C1 segment of cervical spinal cord (tissue), 14 donors: ENCODE measurements at places on chromosomes 2 and 18.
A peak's percentile ranks its signal among the peaks of the same experiment; 100 is the strongest.

GRCh38 chr2:197915548-197916265, 111.3 kb downstream of the PLCL1 start:
- no peak for DNase-seq

DNA sequence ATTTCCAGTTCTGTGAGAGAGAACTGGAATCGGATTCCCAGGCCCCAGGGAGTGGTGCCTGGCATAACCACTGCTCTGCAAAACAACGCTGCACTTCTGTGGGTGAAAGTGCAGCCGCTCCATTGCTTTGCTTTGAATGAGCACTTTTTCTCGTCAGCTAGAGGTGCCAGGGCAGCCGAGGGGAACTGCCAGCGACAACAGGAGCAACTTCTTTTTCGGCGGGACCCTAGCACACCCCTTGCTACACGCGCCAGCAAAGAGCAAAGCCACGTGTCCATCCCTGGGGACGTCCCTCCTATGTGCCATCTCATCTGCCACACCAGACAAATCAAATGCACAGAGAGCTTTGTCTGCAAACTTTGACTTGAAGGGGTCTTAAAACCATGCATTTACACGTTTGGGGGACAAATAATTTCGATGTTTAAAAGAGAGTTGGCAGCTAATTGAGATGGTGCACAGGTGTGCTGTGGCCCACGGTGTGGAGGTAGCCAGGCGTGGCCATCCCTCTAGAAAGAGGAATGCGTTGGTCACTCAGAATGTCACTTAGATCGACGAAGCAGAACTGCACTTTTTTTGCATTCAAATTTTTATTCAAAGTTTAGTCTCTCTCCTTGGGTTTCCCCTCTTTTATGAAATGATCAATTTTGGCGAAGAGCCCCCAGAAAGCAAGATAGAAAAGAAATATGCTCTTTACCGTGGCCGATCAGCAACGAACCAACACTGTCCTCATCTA, 151.8 kb downstream of the MBP start:
- no peak for DNase-seq

DNA sequence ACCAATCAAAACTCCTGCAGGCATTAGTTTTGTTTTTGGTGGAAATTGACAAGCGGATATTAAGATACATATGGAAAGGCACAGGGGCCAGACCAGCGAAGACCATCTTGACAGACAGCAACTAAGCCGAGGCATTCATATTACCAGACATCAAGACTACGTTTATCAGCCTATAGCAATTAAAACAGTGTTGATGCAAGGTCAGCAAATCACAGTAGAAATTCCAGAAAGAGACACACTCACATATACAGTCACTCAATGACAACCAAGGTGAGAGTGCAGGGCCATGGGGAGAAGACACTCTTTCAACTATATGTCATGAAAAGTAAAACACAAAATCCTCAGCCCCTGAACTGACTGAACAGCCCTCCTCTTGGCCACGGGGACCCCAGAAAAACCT, 164.6 kb downstream of the TPO start:
- DNase-seq: no peak

DNA sequence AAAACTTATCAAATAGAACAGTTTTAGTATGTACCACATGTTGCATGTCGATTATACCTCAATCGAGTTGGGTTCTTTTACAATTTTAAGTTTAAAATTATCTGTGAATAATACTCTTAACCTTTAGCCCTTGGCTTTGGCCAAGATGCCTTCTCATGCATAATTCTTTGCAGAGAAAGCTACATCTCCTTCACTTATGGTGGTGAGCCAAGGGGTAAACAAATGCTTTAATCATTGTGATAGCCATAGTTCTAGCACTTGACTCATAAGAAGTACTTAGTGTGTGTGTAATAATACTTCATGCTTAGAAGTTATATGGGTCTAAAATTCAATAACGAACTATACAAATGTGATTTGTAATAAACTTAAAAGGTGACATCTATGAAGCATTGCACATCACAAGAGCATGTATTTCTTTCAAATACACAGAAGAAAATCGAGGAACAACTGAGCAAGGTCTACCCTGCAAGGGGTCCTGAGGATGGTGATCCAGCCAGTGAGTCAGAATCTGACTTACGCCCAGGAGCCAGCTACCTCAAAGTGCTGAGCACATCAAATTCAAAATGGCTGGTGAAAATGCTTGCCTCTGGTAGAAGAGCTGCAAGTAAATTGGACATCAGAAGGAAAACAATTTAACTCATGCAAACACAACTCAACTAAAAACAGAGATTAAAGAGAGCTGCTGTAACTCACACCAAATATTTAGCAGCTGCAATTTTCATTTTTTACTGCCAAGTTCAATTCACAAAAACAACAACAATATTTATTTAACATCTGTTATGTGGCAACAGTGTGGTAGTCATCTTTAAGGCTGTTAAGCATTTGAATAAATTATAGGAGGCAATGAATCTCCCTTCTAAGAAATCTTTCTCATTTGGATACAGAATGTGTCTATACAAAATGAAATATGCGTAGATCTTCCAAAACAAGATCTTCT, 23.8 kb upstream of the TTC39C start:
- no peak for DNase-seq

- DNase-seq: no peak
These were observed 13.9 kb downstream of the ADAM23 start for GRCh38 chr2:206457188-206457634.

GRCh38 chr2:74908748-74909444, 49.5 kb upstream of the POLE4 start:
- DNase-seq: no peak

DNA sequence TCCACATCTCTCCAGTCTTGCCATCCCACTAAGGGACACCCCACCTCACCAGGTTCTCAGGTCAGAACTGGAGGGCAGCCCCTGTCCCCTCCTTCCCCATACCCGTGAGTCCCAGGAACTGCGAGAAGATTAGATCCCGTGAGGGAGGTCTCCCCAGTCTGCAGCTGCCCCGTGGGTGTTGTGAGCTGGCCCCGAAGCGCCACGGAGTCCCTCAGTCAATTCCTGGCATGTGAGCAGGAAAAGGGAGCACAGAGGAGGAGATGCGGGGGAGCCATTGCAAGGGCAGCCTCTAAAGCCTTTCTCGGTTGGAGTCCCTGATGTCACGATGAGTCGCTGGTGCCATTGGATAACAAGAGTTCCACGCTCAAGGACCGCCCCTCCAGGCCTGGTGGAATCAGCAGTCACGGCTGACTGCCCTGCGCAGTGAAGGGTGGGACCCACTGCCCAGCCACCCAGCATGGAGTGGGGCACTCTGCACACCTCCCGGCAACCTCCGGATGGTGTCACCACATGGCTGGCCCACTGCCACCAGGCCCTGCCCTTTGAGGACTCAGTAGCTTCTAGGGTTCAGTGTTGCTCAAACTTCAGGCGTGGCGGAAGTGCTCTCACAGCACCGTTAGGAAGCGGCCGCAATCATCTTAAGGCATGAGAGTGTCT, 434.9 kb upstream of the MYT1L start:
- no peak for DNase-seq

DNA sequence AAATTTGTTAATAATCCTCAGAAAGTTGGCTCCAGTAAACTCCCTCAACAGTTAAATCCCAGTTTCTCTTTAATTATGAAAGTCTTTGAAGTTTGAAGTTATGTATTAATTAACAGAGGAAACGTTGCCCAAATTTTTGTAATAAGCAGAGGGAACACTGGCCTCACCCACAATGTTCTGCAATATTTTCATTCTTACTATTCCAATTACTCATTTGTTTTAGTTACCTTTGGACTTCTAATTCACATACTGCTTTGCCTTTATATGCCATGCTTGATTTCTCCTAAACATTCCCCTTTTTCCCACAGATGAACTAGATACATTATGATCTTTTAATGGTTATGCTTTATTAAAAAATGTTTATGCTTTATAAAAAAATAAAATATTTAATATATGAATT, 61.3 kb downstream of the RELCH start:
- DNase-seq: no peak

GRCh38 chr2:26613241-26614215, 27.6 kb downstream of the CIB4 start:
- DNase-seq: no peak

GRCh38 chr18:43681661-43682060, 404.4 kb upstream of the SYT4 start:
- DNase-seq: no peak

DNA sequence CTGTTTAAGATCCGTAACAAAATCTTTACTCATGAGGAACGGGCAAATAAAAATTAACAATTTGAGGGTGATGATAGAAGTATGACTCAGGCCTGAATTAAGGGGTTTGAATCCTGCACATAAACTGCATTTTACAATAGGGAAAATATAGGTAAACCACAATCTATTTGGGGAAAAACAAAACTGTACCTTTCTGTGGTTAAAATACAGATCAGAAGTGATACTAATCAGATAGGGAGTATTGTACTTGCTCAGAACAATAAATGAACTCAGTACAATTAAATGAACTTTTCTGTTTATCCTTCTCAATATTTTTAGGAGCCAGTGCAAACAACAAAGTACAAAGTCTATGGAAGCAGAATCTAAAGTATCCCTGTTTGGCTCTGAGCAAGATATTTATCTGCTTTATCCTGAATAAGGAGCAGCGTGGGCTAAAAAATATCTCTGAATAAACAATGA, 287.3 kb downstream of the ZNF385B start:
- no peak for DNase-seq

DNA sequence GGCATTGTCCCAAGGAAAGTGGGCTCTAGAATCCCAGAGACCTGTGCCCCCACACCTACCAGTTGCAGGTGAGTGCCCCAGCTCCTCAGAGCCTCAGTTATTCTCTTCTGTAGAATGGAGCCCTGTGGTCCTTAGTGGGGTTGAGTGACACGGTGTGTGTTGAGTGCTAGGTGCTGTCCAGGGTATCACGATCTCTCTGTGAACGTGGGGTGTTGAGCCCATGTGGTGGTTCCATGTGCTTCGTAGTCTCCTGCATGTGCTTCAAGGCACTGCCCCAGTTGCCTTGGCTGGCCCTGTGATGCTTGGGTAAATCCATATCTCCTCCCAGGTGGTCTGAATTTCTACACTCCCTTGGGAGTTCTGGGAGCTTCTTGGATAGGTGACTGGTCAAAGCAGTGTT, 54.9 kb downstream of the SH3RF3 start:
- DNase-seq: no peak

DNA sequence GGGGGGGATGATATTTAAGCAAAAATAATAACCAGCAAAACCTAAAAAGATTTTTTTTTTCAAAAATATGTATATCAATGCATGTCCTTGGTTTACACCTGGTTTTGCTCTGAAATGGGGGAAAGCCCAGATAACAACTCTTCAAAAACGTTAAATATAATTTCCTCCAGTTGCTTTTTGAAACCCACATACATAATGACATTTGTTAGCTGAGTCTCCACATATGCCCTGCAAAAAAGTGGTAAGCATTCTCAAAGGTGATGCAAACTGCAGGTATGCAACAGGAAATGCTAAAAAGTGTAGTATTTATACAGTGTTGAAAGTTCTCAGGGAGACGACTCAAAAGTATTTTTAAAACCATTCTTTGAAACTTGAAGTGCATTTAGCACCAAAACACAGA, 258.6 kb downstream of the ZEB2 start:
- DNase-seq: no peak

DNA sequence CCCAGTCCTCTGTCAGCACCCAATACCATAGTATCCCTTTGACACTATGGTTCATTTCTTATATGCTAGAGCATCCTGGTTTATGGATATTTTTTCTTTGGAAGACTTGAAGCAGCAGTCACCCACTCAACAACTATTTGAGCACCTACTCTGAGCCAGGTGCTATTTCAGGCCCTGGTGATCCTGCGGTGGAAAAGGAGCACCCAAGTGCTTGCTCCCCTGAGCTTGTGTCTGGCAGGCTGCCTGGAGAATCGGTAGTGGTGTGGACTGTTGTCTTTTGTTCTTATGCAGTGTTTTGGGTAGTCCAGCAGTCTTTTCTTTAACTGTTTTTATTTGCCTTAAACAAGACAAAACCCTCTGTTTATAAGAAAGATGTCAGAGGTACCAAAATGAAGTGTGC, 28.9 kb downstream of the NCK2 start:
- DNase-seq: no peak

- peak; percentile 36 for DNase-seq
These were observed at the start of gene FHOD3 for GRCh38 chr18:36297417-36298125. FHOD3 (plus strand) TSS chr18:36297713; CDS start chr18:36297836, 123 bp downstream.

- DNase-seq: no peak
These were observed 151.5 kb downstream of the INHBB start for GRCh38 chr2:120497261-120497977.

DNA sequence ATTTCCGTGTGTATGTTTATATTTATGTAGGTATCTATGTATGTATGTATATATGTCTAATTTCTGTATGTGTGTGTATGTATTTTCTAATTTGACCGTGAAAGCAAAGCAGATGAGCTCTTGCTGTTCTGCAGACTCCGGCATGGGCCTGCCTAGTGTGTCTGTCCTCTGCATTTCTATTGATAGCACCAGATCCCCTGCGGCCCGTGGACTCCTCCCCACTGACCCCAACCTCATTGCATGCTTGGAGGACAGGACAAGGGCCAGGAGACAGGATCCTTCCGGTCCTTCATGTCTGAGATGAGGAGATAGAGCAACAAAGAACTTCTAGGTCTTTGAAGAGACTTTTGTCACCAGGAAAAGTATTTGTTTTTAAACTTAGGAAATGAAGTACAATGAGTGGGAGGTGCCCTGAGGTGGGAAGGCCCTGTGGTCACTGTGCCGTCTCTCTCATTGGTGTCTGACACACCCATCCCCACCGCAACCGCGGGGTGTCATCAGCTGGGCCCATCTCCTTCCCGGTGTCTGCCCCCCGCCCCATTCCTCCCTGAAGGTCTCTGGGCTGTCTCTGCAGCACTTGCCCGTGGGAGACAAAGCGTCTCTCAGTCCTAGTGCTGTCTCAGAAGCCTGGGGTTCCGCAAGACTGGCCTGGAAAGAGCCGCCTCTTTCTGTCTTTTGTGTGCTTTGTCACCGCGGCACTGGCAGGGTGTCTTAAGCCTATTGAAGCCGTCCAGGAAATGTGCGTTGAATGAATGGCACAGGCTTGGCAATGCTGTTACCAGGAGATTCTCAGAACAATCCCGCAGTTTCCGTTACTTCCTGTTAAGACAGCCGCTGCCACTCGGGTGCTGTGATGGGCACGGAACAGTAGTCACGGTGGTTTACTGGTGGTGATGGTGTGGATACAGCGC, 216.4 kb downstream of the AGAP1 start:
- DNase-seq: peak; percentile 25

DNA sequence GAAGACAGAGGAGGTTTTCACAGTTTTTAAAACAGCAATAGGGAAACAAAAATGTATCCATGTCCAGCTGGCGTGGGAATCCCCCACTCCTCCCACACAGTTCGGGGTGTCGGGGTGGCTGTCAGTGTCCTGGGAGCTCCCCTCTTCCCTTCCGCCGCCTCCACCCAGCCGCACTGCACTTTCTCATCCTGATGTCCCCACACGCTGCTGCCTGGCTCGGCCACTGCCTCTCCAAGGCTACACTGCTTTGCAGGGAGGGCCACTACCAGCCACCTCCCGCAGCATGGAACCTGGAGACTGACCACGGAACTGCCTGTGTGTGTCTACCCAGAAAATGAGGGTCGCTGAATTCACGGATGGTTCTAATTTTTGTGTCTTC, 138.7 kb upstream of the CTDP1 start:
- DNase-seq: no peak

GRCh38 chr2:141015341-141016047, 1115.3 kb downstream of the LRP1B start:
- no peak for DNase-seq

- no peak for DNase-seq
These were observed 54.0 kb upstream of the GPR45 start for GRCh38 chr2:105187531-105187930.
